Calu3 (cell line): ENCODE measurements at places on chromosomes 2 and 18. TPM values are rescaled to one million over a fixed set of nuclear protein-coding genes. Genes with fewer than 3 reads are reported as not detected.

- no peak for DNase-seq
These were observed 1337.6 kb upstream of the SLC39A10 start for GRCh38 chr2:194319222-194319992.

- no peak for DNase-seq
These were observed 19.3 kb downstream of the MBOAT2 start for GRCh38 chr2:8984157-8984556.

GRCh38 chr2:35410431-35411061 lies 945.0 kb upstream of the CRIM1 start:
- peak; percentile 55 for DNase-seq

DNA sequence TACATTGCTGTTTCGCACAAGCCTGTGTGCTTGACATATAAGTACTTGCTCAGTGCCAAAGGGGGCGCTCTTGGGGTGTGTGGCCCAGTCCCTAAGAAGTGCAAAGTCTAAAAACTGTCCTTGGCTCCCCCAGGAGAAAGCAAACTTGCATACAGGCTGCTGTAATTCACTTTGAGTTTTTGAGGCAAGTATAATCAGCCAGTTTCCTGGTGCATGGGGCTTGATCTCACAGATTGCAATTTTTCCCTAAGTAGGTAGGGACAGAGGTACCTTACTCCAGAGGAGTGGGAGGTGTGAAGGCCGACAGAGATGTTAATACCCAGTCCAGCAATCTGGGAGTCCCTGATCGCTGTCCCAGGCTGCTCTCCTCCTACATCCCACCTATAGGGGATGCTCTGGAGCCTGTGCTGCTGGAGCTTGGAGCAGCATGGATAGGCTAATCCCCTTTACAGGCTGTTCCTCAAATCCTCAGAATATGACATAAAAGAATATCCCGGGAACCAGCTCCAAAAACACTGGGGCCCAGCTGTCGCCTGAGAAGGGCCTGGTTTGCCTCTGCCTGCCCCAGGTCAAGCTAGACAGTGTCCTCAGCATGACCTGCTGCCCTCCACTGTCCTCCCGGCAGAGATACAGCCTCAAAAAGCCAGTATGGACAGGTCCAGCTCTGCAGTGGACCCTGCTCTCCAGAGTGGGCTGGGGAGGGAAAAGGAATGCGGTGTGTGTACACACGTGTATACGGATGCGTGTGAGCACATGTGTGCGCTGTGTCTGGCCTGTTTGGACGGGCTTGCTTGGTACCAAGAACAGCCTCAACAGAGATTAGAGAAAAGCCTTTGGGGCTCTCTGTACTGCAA lies 136.5 kb upstream of the HAAO start:
- DNase-seq = no peak

DNA sequence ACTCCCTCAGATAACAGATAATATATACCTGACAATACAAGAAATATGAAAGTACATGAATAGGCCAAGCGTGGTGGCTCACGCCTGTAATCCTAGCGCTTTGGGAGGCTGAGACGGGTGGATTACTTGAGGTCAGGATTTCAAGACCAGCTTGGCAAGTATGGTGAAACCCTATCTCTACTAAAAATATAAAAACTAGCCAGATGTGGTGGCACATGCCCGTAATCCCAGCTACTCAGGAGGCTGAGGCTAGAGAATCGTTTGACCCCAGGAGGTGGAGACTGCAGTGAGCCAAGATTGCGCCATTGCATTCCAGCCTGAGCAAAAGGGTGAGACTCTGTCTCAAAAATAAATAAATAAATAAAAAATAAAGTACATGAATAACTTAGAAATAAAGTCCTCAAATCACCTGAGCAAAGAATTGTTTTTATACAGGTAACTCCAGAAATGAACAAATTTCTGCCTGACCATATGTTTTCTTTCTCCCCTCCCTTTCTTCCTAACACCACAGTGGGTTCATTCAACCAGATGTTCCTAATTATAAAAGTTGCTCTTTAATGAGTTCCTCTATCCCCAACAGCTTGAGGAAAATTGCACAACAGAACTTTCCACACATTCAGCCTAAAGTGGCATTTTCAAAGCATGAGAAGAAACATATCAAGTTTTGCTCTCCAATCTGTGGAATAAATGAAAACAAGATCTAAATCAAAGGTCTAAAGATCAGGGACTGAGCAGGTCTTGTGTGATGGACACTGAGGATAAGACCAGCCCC lies 33.6 kb upstream of the AP1S3 start:
- no peak for DNase-seq

DNA sequence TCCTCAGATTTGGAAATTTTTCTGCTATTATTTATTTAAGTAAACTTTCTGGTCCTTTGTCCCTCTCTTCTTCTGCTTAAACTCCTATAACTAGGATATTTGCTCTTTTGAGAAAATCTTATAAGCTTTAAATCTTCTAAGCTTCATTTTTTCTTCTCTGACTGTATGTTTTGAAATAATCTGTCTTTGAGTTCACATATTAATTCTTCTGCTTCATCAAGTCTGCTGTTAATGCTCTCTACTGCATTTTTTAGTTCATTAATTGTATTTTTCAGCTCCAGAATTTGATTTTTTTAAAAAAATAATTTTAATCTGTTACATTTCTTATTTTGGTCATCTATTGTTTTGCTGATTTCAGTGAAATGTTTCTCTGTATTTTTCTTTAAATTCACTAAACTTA lies 28.9 kb downstream of the ICA1L start:
- no peak for DNase-seq

GRCh38 chr2:32260376-32260775 lies 4.3 kb downstream of the NLRC4 start:
- no peak for DNase-seq

- no peak for DNase-seq
These were observed 100.7 kb downstream of the NFATC1 start for GRCh38 chr18:79496237-79496977.

DNA sequence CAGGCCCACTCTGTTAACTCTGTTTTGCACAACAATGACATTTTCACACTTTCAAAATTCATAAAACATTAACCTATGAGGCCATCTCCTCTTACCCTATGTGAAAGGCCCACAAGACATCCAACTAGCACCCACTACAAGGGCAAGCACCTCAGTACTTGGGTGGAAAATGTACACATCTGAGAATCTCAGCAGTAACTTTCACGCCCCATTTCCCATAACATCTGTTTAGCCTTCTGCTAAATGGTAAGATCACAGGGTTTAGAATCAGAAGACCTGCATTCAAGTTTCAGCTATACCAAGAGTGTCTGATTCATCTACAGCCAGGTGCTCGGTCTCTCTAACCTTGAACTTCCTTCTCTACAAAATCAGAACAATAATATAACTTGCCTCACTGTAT lies 89.2 kb downstream of the SP100 start:
- no peak for DNase-seq

GRCh38 chr18:54250846-54251261 lies 18.5 kb upstream of the POLI start:
- DNase-seq = no peak

- peak; percentile 32 for DNase-seq
These were observed 6.7 kb downstream of the RAMP1 start for GRCh38 chr2:237866101-237866621.

The CAB39 gene
- total RNA-seq = 84.9 and 88.7 TPM in 2 replicates

The SMAD2 gene
- total RNA-seq = 129 and 134 TPM in 2 replicates

The TXNL4A gene
- total RNA-seq = 64.1 and 75.9 TPM in 2 replicates

The RUFY4 gene
- 0.21 and 2.6 TPM in 2 replicates for total RNA-seq

The HOXD8 gene
- total RNA-seq = not detected in 2 replicates

The EIF2B4 gene
- total RNA-seq = 42.0 and 43.7 TPM in 2 replicates

The CAVIN2 gene
- not detected in 2 replicates for total RNA-seq

The GRB14 gene
- 16.6 and 18.4 TPM in 2 replicates for total RNA-seq
